ENCODE measurements at places on chromosomes 5 and 9.

GRCh38 chr9:82991671-82992070 is 71.3 kb downstream of the RASEF start:
- peak; percentile 17 for DNase-seq

DNA sequence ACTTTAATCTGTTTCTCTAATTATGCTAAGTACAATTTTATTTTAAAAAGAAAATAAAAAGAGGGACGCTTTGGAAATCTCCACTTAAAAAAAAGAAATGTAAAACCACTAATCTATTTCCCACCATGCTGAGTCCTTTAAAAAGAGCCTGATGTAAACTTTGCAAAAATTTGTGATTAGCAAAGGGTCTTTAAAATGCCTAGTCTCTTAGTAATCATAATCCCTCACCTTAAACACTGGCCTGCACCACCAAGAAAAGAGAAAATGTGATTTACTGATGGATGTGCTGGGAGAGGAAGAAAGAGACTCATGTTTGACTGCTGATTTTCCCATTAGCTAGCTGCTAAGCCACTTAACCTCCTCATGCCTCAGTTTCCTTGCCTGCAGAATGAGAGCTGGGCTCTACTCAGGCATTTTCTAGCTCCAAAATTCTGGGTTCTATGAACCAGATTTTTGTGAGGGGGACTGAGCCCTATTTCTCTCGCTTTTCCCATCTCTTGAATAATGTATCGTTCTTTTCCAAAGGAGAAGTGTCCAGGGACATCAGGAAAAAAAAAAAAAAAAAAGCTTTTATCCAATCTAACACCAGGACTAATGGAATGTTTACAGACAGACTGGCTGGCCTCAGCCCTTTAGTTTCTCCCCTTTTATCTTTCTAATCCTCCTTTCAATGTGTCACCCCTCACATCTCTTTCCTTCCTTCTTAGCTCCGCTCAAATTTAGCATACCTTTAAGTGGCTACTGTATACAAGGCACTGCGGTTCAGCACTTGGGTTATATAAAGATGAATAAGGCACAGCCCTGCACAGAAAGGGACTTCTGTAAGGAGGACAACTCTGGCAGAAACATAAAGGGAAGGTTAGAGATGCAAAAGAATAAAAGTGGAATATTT is 312.4 kb downstream of the ARL15 start:
- no peak for DNase-seq

DNA sequence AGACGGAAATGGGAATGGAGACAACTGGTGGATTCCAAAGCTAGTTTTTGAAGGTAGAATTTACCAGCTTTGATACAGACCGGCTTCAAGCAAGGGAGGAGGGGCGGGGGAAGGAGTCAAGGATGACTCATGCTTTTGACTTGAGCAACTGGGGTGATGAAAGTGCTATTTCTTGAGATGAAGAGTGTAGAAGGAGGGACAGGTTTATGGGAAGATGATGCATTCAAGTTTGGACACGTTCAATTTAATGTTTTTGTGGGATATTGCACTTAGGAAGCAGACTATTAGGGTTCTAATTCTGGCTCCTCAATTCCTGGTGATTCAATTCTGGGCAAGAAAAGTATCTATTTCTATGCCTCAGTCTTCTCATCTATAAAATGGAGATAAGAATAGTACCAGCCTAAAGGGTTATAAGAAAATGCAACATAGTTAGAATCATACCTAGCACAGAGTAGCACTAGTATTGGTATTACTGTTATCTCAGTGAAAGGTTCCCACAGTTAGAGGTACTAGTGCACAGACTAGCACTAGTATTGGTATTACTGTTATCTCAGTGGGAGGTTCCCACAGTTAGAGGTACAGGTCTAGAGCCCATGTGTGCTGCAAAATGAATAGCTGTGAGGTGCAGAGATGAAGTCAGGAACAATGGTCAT is 4.6 kb downstream of the NIPAL4 start:
- DNase-seq: no peak

- DNase-seq: no peak
Observed at GRCh38 chr5:54524082-54524481, 6.5 kb downstream of the SNX18 start.

GRCh38 chr5:155308289-155308688 is 294.7 kb downstream of the KIF4B start:
- DNase-seq: no peak

DNA sequence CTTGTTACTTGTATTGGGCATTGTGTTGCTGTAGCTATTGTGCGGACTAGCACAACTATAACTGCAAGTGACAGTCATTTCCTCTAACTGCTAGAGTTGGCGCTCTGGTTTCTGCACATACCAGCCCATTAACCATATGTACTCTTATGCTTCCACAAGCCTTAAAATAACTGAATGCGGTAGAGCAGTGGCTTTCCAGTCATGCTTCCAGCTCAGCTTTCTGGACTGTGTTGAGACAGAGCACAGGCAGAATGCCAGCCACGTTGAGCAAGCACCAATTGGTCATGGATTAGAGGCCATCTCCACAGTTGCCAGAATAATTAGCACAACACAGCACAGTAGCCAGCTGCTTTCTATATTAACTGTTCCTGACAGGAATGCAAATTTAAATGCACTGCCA is 12.2 kb downstream of the INVS start:
- peak; percentile 57 for DNase-seq

- DNase-seq: no peak
Observed at GRCh38 chr5:157744051-157745011, 819 bp downstream of the LSM11 start.

GRCh38 chr9:124359855-124360678 is 55.2 kb downstream of the PSMB7 start:
- DNase-seq: no peak

DNA sequence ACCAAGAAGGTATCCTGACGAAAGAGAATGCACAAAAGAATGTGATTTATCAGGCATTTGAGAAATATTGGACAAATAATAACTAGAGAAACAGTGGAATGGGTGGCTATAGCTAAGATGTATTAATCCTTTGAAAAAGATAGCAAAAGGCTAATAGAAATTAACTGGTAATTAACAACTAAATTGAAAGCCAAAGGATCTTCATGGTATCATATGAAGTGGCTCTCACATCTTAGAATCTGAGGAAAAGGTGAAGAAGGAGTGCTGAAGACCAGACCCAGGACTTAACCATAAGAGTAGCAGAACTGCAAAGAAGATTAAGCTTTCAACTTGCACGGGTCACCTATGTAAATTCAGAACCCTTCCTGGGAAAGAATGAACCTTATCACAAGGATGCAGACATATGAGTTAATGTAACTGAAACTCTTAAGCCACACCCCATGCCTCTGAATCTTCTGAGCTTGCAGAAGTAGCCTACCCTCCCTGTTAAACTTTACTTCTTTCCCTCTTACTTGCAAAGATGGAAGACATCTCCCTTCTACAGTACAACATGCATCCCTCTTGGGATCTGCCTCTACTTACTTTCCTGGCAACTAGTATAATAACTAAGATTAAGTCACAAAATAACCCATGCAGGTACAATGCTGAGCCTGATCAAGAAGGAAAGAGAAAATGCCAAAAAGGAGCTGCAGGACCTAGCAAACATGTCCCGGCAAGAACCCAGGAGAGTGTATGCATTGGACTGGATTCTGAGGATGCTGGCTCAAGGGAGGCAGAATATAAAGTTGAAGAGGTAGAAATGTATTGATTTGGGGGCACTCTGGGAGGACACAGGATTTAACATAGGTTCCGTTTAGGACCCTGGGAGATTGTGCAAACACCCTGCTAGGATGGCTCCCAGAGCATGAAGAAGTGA is 395.5 kb upstream of the SLC30A5 start:
- DNase-seq: no peak

DNA sequence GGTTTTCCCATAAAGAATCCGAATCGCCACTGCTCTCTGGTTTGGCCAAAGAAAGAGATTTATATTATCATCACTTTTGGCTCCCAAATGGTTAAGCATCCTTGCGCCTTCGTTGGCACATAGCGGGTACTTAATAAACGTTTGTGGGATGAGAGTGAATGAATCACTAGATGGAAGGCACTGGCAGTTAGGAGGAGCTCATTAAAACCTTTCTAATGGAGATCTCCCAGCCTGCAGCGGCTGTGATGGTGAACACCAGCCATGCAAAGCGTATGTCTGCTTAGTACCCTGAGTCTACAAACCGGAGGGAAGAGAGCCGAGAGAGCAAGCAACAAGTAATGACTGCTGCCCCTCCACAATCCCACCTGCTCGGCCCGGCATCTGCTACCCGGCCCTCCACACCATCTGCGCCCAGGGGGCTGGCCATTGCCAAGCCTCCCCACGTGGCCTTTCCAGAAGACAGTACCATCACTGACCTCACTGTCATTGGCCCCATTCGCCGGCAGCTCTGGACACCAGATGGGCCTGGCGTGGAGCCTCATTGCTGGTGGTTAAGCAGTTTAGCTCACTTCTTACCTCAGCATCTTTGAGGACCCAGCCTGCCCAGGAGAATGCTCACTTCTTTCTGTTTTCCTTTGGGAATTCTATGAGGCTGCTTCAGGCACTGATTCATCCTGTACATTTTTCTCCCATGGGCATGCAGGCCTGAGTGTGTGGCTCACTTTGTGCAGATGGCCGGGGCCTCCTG is 39.3 kb upstream of the ANKRD33B start:
- DNase-seq: peak; percentile 69

- DNase-seq: no peak
Observed at GRCh38 chr9:124877021-124877782, 15.3 kb downstream of the ARPC5L start.
